ENCODE measurements at places on chromosomes 12 and 14.
A peak's percentile ranks its signal among the peaks of the same experiment; 100 is the strongest.

GRCh38 chr12:23534196-23534595, 415.3 kb downstream of the SOX5 start:
- peak; percentile 52 for DNase-seq

- no peak for DNase-seq
These were observed 398.4 kb upstream of the NOVA1 start for GRCh38 chr14:26996246-26996645.

DNA sequence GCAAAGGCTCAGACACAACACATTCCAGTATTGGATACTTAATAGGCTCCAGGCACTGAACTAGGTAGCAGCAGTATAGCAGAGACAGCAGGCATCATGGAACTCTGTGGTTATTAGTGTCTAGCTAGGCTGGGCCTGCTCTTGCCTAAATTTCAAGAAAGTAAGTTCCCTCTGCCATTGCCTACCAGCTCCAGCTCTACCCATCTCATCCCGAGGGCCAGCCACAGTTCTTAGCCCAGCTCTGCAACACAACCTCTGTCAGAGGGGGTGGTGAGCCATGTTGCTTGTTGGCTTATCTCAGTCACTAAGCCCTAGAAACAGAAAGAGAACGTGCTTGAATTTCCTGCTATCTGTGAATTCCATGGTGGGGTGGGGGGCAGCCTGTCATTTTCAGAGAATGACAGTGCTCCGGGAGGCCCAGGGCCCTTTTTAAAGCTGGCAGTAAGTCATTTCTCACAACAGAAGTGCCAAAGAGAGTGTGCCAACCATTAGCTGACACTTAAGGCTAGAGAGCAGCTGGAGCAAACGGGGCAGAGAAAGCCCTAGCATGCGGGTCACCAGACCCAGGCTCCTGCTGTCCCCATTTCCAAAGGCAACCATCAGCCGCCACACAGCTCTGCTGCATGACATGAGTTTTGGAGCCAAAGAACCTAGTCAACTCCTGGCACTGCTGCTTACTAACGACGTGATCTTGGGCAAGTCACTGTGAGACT, 105.9 kb downstream of the PRMT8 start:
- DNase-seq: no peak

- DNase-seq: no peak
These were observed 102.0 kb downstream of the HMGA2 start for GRCh38 chr12:65926119-65926908.

- DNase-seq: no peak
These were observed 205.1 kb downstream of the TSPAN9 start for GRCh38 chr12:3282384-3282670.

DNA sequence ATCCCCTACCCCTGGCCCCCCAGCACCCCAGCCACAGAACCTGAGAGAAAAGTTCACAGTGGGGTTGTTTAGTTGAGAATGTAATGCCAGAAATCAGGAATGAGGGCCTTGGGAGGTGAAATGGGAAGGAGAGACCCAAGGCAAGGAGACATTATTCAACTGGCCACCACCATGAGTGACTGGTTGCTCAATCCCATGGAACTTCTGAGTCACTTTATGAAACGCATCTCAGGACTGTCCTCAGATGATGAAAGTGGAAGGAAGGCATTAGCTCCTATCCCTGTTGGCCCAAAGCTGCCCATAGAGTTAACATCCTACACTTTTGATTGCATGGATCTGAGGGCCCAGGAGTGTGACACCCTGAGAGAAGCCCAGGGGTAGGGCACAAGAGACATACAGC, 25.4 kb upstream of the TCL1A start:
- DNase-seq: no peak

DNA sequence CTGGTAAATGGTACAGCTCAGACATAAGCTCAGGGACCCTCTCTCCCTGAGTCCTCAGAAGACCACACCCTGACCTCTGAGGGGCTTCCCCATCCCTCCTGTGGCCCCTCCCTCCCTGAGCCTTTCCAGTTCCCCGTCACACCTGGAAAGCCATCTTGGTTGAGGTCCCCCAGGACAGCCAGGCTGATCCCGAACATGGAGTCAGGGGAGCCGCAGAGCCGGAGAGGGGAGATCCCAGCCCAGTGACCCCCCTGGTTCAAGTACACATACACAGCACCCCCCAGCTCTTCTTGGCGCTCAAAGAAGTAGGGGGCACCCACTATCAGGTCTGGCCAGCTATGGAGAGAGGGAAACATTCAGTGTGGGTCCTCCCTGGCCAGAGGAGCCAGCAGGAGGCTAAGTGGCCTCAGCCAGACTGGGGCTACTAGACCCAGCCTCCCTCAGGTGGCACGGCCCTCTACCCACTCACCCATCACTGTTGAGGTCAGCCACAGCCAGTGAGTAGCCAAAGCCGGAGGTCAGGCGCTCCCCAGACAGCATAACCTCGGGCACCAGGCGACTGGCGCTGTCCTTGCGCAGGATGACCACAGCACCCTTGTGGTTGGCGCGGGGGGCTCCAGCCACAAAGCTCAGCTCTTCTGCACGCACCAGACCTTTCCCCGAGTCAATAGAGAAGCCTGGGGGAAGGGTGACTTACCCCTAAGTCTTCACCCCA, 9.3 kb downstream of the ITGA7 start:
- DNase-seq: no peak

GRCh38 chr12:5395443-5396271, 36.3 kb upstream of the NTF3 start:
- no peak for DNase-seq

GRCh38 chr14:92797935-92798653, 4.0 kb downstream of the GOLGA5 start:
- DNase-seq: no peak

- DNase-seq: no peak
These were observed 97.2 kb downstream of the LGMN start for GRCh38 chr14:92651106-92651757.

DNA sequence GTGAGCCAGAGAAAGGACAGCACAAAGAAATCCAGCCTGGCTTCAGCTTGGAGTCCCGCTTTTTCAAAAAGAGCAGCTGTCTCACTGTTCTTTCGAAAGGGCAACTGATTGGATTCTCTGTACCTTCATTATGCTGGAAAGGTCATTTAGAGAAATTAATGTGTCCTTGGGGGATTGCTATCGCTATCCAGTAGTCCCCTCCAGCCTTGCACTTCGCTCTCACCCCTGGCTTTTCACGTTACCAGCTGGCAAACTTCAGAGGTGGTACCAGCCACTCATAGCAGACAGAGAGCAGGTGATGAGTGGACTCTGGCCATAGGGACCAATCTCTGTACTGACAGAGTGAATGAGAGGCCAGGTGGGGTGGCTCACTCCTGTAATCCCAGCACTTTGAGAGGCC, 11.8 kb upstream of the NUAK1 start:
- DNase-seq: no peak

DNA sequence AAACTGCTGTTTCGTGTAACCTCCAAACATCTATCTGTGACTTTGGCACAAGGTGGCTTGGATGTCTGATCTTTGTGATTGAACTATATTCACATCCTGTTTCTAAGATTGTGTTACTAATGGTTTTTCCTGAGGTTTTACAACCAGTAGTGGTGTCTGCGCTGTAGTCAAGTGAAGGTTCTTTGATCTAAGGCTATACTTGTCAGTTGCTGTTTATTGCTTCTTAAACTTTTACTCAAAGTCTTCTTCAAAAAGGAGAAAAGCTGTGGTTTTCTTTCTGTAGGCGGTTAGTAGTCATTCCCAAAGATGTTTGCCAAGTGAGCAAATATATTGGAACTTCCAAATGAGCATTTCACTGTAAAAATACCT, 12.3 kb upstream of the CALM1 start:
- DNase-seq: no peak

DNA sequence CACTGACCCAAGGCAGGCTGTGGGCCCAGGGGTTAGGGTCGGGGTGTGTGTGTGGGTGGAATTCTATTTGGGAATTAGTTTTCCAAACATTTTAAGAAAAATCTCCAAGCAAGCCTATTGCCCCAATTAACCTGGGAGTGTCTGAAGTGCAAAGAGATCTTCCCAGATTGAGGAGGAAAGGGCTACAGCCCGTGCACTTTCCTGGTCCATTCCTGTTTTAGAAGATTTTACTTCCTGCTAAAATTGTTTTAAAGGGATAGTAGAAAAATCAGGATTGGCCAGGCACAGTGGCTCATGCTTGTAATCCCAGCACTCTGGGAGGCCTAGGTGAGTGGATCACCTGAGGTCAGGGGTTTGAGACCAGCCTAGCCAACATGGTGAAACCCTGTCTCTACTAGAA, 5.3 kb downstream of the DCTN2 start:
- DNase-seq: no peak
